ENCODE measurements at places on chromosomes 11 and 22. TPM values are rescaled to one million over a fixed set of nuclear protein-coding genes. Genes with fewer than 3 reads are reported as not detected.
A peak's percentile ranks its signal among the peaks of the same experiment; 100 is the strongest.

DNA sequence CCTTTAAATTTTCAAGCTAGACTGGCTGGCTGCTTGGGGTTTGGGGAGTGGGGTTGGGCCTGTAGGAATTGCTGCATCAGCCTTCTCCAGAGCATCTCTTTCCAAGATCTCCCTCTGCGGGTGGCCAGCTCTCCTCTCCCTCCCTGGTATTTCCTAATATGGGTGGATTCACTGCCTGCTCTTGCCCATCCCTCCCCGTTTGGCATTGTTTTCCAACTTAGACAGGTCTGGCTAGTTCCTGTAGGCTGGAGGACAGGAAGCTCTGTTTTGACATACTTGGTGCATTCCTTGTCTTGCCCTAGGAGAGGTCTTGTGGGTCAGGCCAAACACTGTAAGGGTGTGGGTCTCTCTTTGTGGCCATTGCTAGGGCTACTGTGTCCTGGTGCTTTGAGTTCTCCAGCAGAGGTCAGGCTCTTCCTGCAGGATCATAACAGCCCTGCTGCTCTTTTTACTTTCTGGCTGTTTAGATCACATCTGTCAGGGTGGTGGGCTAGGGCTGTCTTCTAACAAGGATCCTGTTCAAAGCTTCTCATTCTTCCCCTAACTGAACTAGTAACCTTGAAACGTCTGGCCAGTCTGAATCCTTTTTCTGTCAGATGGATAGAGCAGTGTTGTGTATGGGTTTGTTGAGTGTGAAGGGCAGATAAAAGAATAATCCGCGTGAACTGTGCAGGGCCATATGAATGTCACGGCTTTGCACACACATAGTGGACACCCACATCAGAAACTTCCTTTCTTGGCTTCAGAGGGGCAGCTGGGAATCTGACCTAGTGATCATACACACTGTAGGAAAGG, 18.3 kb upstream of the MICALL1 start:
- DNase-seq: no peak

DNA sequence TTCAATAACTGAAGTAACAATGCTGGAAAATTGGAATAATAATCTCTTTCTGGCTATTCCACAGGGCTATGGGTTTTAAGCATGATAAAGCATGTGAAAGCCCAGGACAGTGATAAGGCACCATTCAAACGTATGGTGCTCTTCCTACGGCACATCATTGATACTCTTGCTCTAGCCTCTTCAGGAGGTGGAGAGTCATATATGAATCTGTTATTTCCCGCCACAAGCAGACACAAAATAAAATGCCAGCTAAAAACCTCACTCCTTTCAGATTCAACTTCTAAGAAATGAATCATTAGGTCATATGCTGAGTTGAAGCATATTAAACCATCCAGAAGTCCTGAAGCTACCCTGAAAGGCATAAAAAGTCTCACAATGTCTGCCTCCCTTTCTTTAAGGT, 49.9 kb downstream of the FZD4 start:
- DNase-seq: no peak

DNA sequence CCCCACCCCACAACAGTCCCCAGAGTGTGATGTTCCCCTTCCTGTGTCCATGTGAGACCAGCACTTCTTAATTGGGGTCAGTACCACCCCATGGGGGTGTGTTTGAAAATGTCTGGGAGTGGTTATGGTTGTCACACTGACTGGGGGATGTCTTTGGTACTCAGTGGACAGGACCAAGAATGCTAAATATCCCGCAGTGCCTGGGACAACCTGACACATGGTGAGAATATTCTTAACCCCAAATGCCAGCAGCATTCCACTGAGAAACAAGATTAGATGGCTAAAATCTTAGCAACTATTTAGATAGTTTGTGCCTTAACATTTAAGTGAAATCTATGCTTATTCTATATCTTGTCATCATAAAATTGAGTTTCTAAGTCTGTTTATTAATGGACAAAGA, 177.5 kb upstream of the ZBED5 start:
- DNase-seq: no peak

- DNase-seq: no peak
These were observed 27.7 kb upstream of the ETS1 start for GRCh38 chr11:128615076-128615475.

DNA sequence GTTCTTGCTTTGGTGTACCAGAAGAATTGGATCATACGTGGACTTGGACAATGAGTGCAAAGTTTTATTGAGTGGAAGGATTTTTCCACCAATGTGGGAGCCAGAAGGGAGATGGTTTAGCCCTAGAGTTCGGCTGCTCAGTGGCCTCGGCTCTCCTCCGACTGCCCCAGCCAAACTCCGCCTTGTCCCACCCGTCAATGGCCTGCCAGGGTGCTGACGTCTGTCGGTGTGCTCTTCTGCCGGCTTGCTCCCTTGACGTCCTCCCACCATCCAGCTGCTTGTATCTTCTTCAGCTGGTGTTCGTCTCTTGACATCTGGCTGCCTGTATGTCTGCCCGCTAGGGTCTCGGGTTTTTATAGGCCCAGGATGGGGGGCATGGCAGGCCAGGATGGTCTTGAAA, 154.8 kb downstream of the APOL5 start:
- DNase-seq: no peak

DNA sequence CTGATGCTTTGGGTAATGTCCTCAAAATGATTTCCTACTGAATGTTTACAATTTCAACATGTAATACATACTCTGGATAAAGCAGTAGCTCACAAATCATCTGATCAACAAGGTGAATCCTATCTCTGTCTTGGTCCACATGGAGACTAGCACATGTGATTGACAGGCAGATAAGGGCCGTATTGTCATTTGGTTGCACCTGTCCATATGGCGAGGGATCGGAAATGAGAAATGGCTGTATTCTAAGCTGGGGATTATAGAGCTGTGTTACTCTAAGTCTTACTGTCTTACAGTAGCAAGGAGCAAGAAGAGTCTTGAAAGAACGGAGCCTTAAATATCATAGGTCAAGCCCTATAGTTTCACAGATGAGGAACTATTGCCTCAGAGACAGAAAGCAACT, 55.7 kb downstream of the APIP start:
- no peak for DNase-seq

DNA sequence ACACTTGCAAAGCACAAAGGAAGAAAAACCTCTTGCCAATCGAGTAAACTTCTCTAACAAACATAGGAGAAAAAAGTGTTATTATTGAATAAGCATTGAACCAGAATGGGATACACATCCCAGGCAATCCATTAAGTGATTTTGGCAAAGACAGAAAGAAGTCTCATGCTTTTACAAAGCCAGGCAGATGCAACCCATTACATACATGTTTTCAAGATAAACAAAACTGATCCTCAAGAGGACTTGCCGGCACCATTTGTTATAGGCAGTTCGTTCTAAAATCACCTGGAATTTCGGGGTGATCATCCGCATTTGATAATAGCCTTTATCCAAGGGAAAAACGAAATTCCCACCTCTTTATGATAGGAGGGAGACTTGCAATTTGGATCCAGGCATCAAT, 97.5 kb upstream of the RAG2 start:
- no peak for DNase-seq

- DNase-seq: peak; percentile 78
These were observed 65.2 kb upstream of the CECR2 start for GRCh38 chr22:17303840-17304779.

- DNase-seq: peak; percentile 68
These were observed 11.9 kb upstream of the MDK start for GRCh38 chr11:46369458-46370152.

Gene CDKN1C
- total RNA-seq: 0.41 TPM

Gene OR51B5
- total RNA-seq: not detected

Gene UPK2
- not detected for total RNA-seq

Gene RFPL1
- not detected for total RNA-seq

All from activated CD4-positive, alpha-beta memory T cell treated with anti-CD3 and anti-CD28 coated beads for 36 hours (primary cell).